Smooth muscle cell of the coronary artery (primary cell): ENCODE measurements at places on chromosomes 6 and 20. TPM values are rescaled to one million over a fixed set of nuclear protein-coding genes. Genes with fewer than 3 reads are reported as not detected.

The TNFAIP3 gene
- total RNA-seq, result 2.1 and 11.9 TPM in 2 replicates

The NRSN1 gene
- total RNA-seq, result not detected in 2 replicates

The OR2H1 gene
- total RNA-seq, result not detected in 2 replicates

The KCNS1 gene
- total RNA-seq, result 0.23 and 0.70 TPM in 2 replicates

The PRSS16 gene
- not detected in 2 replicates for total RNA-seq

The ULBP2 gene
- 1.9 and 7.7 TPM in 2 replicates for total RNA-seq

The PBOV1 gene
- total RNA-seq, result not detected in 2 replicates

The RRAGD gene
- total RNA-seq, result 0.68 and 4.9 TPM in 2 replicates

The SAPCD1 gene
- total RNA-seq, result 0.53 and 0.70 TPM in 2 replicates

The GGTLC1 gene
- total RNA-seq, result not detected in 2 replicates

The OPRM1 gene
- total RNA-seq, result not detected in 2 replicates
